ENCODE measurements at places on chromosomes 1 and 21.
A peak's percentile ranks its signal among the peaks of the same experiment; 100 is the strongest.

DNA sequence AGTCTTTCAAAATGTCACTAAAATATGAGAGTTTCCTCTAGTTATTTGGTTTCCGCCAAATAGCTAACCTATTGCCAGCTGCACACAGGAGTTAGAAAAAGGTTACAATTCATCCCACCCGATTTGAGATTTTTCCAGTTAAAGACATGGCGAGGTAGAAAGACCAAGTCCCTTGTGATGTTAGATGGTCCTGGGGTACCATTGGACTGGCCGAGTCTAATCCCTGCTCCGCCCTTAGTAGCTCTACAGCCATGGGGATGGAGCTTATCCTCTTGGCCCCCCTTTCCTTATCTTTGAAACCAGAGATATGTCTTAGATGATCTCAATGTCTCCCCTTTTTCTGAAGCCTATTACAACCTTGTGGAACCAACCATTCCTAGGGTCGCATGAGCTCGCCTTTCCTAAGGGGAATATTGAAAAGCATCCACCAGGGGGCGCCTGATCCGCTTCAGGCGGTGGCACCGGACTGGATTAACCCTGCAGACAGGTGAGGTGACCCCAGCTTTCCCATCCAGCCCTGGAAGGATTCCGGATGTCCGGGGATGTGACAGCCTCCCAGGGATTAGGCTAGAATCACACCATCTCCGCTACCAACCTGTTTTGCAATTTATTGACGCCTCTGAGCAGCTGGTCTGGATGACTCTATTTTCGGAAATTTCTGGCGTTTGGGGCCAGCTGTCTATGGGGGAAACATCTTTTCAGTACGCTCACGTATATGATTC lies 68.3 kb upstream of the SIM2 start:
- peak; percentile 4 for DNase-seq

- DNase-seq: no peak
These were observed 4.7 kb downstream of the UROD start for GRCh38 chr1:45016767-45017166.

- no peak for DNase-seq
These were observed 101.3 kb upstream of the HMCN1 start for GRCh38 chr1:185632659-185633423.

DNA sequence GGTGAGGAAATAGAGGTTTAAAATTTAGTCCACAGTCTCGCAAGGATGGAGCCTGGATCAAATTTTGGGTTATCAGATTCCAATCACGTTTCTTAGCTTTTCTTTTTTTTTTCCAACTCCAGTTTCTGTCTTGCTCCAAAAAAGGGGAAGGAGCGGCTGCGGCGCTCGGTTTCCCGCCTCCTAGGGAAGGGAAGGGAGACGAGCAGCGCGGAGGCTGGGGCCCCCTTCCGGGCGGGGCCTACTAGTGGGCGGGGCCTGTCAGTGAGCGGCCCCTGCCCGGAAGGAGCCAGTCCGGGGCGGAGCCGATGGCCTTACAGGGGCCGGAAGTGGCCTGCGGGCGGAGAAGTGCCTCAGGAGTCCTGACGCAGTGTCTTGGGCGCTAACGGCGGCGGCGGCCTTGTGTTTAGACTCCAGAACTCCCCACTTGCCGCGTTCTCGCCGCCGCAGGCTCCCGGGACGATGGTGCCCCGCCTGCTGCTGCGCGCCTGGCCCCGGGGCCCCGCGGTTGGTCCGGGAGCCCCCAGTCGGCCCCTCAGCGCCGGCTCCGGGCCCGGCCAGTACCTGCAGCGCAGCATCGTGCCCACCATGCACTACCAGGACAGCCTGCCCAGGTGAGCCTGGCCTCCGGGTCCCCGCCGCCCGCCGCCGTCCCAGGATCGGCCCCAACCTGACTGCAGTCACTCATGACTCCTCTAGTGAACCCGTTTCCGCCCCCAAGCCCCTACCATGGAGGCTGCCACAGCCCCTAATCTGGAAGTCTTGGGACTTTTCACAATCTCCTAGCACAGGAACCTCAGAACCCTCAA lies at the start of gene CPT2:
Gene CPT2 (plus strand): TSS at position 340 of the 806 bp plus-strand sequence. CDS start 120 bp downstream, at position 460.
- DNase-seq: peak; percentile 93

GRCh38 chr1:85321237-85321964 lies 45.0 kb upstream of the BCL10 start:
- DNase-seq: peak; percentile 89

DNA sequence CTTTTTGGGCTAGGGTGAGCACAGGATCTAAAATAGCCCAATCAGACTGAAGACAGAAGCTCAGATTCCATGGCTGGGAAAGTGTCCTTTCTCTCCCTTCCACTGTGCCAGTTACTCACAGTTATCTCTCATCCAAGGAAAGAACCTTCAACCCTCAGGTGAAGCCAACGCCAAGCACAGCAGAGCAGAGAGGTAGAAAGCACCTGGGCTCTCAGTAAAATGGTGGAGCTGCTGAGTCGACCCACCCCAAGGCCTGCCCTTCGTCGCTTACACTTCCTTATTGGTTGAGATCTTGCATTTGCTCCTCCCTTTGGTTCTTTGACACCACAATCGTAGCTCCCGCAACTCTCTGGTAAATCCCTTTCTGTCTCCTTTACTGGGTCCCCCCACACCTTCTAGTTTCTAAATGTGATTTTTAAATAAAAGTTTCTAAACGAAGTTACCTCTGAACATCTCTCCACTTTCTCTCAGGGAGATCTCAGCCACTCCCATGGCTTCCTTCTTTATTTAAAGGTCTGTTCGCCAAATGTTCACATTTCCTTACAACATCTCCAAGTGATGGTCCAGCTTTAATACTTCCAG lies 27.5 kb upstream of the SLC30A1 start:
- DNase-seq: no peak

- DNase-seq: peak; percentile 13
These were observed 149.6 kb downstream of the LMO4 start for GRCh38 chr1:87478231-87478630.

DNA sequence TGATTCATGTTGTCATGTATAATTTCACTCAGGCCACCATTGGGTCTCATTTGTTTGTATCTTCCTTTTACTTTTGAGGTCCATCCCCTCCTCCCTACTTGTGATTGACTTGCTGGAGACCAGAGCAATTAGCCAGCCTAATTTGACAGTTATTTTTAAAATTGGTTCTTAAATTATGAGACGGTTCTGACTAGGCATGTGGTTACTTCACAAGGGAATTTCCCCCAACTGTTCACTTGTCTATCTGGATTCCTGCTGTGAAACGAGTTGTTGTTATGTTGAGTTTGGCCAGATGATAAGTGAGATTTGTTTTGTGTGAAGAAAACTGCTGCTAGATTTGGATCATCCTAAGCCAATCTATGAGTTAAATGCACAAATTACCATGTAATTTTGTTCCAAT lies 359.1 kb downstream of the BARHL2 start:
- no peak for DNase-seq

DNA sequence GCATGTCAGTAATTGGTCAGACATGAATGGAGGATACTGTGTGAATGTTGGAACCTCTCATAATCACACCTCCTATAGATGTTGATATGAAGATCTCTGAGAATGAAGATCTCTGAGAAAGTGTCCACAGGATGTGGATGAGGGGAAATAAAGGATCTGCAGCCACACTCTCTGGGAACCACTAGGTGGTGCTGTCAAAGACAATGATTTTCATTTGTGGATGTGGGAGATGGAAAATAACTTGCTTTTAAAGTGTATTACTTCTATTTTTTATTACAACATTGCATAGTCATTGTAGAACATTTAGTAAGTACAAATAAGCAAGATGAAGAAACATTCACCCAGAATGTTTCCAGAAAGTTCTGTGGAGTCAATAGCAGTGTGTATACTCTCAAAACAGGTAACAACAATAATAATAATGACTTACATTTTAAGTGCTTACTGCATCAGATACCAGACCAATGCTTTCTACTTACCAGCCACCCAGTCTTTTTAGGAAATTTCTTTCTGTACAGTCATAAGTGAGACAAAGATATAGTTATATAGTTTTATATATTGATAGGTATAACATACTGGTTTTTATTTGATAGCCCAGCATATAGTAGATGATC lies 128.2 kb downstream of the ATG4C start:
- DNase-seq: peak; percentile 8

DNA sequence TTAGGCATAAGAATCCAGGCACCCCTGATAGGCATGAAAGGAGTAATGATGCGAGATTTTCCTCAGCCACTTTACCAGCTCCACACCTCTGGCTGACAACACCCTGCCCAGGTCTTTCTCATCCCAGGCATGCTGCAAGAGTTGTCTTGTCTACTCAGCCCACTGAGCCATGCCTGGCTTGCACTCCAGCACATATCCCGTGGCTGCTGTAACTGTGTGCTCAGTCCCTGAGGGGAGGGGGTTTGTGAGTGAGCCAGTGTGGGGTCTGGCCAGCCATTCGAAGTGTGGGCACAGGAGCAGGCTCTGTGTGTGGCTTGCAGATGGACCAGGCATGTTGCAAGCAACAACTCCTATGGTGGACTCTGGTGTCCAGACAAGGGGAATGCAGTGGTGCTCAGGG lies 529.6 kb downstream of the ADGRL2 start:
- no peak for DNase-seq

GRCh38 chr1:60825593-60825992 lies 256.8 kb upstream of the NFIA start:
- no peak for DNase-seq

- no peak for DNase-seq
These were observed 3.1 kb upstream of the KCNE2 start for GRCh38 chr21:34360488-34361241.

DNA sequence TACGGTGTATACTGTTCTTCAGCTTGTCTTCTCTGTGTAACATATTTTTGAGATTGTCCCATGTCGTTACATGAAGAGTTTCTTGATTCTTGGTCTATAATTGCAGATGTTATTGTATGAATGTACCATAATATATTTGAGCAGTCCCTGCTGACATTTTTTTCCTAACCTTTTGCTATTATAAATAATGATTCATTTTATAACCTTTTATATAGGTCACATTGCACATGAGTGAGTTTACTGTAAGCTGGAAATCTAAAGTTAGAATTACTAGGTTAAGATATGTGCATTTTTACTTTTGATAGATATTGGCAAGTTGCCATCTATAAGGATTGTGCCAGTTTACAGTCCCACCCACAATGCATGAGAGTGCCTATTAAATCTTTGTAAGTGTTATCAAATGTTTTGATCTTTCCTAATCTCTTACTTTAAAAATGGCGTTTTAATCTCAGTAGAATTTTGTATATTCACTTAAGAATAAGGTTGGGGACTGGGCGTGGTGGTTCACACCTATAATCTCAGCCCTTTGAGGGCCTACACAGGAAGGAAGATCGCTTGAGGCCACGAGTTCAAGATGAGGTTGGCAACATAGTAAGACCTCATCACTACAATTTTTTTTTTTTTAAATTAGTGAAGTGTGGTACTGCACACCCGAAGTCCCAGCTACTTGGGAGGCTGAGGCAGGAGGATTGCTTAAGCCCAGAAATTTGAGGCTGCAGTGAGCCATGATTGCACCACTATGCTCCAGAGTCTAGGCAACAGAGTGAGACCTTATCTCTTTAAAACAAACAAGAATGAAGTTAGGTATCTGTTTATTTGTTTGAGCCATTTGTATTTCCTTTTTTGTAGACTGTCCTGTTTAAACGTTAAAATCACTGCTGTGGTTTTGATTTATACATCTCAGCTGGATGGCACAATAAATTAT lies 36.5 kb downstream of the ZMYM1 start:
- peak; percentile 18 for DNase-seq

Measured in HCEC 1CT (cell line).